ENCODE measurements at places on chromosomes 6 and 20.

- no peak for DNase-seq
Measured at GRCh38 chr6:54043360-54043759, 67.9 kb upstream of the MLIP start.

DNA sequence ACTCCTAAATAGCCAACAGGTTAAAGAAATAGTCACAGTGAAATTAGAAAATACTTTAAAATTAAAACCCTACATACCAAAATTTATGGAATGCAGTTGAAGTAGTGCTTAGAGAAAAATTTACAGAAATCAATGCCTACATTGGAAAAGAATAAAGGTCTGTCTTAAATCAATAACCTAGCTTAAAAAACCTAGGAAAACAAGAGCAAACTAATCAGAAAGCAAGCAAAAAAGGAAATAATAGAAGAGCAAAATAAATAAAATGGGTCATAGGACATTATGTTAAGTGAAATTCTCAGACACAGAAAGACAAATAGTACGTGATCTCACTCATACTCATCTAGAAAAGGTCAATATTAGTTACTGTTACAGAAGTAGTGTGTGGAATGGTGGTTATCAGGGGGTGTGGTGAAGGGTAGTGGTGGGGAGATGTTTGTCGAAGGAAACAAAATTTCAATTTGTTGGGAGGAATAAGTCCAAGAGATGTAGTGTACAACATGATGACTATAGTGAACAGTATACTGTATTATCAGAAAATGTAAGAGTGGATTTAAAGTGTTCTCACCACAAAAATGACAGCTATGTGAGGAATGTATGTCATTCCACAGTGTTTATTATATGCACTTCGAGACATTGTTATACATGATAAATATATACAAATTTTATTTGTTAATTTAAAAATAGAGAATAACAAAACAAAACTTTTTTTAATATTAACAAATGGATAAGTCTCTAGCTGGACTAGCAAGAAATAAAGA lies 423.6 kb downstream of the CDH26 start:
- no peak for DNase-seq

GRCh38 chr20:61960836-61961235 lies 104.8 kb downstream of the TAF4 start:
- DNase-seq: no peak

GRCh38 chr6:28523241-28523622 lies 2.4 kb upstream of the GPX5 start:
- peak; percentile 13 for DNase-seq

DNA sequence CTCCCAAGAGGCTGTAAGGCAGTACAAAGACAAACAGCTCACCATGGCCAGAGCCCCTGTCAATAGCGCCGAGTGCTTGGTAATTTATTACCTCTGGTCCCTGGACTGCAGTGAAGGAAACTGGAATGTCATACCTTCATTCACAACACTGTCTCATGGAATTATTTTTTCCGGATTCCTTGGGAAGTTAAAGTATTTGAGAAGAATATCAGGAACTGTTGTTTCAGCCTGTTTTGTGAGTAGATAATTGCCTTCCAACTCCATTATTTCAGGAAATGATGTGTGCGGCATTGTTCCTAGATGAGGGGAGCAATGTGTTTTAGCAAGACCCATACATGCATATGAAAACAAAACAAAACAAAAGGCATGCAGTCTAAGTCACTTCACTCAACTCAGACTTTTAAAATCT lies 64.0 kb downstream of the BLOC1S5 start:
- no peak for DNase-seq
